Endothelial cell (in vitro differentiated cells): ENCODE measurements at places on chromosomes 4 and X.

- no peak for DNase-seq
These were observed 22.1 kb upstream of the AMTN start for GRCh38 chr4:70496231-70496630.

GRCh38 chr4:3388471-3389232 is 53.1 kb upstream of the HGFAC start:
- DNase-seq: no peak

DNA sequence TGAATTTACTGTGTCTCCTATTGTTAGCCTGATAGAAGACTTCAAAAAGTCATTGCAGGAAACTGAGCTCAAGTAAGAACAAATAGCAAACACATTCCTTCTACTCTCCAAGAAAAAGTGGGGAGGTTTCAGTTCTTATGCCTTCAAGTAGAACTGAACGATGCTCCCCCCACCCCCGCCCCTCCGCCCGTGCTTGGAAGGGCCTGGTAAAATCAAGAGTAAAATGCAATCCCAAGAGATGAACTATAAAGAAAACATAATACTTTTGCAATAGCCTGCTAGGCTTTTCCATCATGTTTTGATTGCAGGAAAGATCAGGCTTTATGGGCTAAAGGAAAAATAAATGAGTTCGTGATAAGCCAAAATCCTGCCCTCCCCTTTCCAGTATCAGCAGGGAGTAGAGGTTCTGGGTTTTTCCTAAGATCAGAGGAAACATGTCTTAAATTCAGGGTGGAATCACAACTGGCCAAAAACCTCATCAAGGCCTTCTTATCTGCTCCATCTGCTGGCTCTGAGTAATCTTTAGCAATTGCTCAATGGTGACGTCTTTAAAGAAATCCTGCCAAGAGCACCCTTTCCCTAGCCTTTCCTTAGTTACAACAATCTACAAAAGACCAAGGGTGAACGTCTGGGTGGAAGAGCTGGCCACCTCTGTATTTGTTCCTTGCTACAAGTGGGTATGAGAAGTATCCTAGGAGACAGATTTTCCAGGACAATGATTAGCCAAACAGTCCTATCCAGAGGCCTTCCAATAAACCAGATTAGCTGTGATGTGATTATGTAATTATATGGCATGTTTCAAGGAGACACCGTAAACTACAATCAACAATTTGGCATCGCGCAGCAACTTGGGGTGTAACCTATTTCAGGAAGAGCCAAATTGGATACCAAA is 66.3 kb upstream of the FAM9C start:
- no peak for DNase-seq

DNA sequence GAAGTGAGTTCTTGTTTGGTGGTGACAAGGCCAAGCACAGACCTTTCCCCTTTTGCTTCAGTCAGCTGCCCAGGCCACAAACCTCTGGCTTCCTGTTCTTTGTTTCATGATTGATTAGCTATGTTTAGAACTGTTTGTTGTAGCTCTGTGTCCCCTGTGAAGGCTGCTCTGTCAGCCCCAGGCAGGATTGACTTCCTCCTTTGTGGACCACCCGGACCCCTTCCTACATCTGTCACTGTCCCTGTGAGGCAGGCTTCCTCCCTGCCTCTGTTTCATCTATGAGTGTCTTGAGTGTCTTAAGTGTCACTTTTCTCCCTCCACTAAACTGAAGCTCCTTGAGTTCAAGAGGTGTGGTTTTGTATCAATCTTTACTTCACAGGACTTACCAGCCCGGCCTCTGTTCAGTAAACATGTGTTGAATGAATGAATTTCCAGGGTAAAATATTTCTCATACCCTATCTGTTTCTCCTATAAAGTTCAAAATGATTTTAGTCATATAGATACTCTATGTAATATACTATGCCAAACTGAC is 83.5 kb downstream of the ZNF674 start:
- DNase-seq: no peak

- DNase-seq: no peak
These were observed 205.9 kb upstream of the FAM47A start for GRCh38 chrX:34338046-34338445.

DNA sequence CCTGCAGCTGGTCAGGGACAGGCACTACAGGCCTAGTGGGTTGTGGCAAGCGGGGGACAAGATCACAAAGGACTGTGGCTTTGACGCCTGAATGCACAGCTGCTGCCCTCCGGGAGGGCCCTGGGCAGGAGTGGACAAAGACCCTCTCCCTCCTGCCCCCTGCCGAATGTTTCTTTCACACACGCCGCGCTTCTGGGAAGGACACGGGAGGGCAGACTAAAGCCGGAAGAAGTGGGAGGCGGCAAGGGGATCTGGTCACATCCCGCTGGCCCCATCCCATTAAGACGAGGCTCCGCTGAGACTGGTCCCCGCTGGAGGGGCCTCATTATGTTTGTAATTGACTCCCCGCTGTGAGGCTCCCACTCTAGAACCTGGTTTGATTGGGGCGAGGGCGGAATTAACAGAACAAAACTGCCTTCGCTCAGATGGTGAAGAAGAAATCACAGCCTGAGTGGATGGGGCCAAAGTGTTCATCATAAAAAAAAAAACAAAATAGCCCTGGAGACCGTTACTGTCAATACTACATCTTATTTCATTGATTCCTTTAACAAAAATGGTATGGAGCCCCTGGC is 37.8 kb upstream of the PSAPL1 start:
- DNase-seq: no peak

GRCh38 chr4:37675587-37676290 is 10.4 kb downstream of the RELL1 start:
- no peak for DNase-seq

- DNase-seq: no peak
These were observed 590.7 kb upstream of the PITX2 start for GRCh38 chr4:111213531-111213930.

GRCh38 chrX:43019021-43019420 is 241.1 kb upstream of the PPP1R2C start:
- DNase-seq: no peak

DNA sequence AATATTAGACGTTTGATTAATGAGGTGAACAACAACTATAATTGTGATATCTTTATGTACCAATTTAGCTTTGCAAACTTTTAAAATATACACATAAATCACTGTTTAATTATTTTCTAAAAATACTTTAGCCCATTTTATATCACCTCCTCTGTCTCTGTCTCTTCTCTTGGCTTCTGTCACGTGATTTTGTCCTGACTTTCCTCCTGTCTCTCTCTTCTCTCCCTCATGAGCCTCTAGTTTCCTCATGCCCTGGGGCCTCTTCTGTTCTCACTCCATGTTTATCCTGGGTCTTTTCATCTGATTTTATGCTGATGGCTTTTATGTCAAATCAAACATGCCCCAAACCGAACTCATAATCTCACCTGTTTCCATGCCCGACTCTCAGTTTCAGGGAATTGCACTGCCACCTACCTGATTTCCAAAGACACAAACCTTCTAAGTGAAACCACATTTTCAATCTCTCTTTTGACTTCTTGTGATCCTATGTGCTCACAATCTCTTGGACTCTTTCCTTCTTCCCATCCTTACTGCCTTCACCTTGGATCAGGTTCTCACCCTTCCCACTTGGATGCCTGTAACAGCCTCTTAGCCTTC is 303.0 kb upstream of the GALNT7 start:
- no peak for DNase-seq

DNA sequence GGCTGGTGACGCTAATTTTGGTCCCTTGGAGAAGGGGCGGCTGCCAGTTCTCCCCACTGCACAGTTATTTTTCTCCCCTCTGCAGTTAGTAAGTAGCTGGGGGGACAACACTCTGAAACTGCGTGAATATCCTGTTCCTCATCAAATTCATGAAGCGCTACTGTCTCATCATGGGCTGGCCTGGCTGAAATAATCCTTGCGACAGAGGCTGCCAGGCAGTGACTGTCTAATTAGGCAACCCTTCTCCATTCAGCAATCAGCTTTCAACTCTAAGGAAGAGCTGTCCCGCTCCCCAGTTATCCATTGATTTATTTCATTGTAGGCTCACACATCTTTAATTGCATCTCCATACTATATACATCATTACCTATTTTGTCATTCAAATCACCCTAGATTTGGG is 8.2 kb downstream of the SH3TC1 start:
- no peak for DNase-seq
